ENCODE measurements at places on chromosomes 5 and 9.

DNA sequence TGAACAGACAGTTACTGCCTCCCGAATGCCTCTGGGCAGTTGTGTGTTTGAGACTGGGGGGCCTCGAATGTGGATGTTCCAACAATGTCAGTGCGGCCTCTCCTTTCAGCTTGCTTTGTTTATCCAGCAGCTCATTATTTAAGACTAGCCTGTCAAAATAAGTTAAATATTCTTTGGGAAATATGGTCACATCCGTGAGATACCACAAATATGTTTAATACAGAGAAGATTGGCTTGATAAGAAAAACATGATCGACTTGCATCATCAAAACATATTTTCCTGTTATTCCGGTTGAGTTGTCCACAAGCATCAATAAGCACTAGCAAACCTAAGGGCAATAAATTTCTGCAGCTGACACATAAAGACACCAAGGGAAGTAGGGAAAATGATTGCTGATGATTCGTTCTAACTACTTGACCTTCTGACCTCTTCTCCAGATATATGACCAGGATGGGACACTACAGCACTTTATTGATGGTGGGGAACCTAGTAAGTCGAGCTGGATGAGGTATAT lies 66.5 kb downstream of the PRDM6 start:
- no peak for DNase-seq

- DNase-seq: no peak
These were observed 173.1 kb upstream of the SLC12A2 start for GRCh38 chr5:127910307-127910956.

DNA sequence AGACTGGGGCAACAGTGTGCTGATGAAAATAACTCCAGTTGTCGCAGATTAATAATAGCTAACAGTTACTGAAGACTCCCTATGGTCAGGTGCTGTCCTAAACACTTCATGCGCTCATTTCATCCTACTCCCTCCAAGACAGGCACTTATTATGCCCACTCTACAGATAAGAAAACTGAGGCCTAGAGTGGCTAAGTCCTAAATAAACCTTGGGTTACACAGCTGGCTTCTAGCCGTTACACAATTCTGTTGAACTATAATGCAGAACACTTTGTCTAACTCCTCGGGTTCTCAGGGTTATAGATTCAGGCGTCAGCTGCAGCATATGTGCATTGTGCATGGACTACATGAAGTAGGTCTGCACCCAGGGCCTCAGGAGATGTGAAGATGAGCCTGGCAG lies 103.9 kb downstream of the DAPK1 start:
- DNase-seq: no peak

DNA sequence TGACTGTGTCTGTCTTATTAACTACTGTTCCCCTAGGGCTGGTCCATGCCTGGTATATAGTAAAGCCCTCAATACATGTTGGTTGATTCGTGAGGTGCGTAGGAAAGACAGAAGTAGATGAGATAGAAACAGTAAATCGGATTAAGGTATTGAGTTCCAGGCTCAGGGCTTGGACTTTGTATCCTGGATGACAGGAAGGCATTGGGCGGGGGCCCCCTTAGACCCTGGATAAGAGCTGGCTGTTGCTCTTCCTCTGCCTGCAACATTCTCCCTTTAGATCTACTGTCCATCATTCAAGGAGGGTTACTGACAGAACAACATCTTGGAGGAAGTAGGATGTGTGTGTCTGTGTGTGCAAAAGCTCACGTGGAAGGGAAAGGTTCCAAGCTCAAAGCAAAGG lies 31.2 kb upstream of the CTNNA1 start:
- no peak for DNase-seq

DNA sequence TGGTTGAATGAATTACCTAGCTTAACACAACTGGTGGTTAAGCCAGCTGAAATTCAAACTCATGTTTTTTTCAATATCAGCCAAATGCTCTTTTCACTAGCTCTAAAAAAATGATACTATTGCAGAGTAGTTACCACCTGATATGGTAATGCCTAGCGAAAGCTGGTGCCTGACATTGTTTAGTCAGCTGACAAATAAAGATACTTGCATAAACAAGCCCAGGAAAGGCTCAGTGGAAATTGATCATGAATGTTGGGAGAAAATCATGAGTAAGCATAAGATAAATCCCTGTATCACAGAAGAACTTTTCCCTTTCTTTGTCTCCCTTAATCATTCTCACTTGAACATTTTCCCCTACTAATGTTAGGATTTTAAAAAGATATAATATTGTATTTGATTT lies 54.6 kb downstream of the FGF10 start:
- no peak for DNase-seq

GRCh38 chr5:103244398-103244797 lies 14.2 kb upstream of the MACIR start:
- DNase-seq: no peak

DNA sequence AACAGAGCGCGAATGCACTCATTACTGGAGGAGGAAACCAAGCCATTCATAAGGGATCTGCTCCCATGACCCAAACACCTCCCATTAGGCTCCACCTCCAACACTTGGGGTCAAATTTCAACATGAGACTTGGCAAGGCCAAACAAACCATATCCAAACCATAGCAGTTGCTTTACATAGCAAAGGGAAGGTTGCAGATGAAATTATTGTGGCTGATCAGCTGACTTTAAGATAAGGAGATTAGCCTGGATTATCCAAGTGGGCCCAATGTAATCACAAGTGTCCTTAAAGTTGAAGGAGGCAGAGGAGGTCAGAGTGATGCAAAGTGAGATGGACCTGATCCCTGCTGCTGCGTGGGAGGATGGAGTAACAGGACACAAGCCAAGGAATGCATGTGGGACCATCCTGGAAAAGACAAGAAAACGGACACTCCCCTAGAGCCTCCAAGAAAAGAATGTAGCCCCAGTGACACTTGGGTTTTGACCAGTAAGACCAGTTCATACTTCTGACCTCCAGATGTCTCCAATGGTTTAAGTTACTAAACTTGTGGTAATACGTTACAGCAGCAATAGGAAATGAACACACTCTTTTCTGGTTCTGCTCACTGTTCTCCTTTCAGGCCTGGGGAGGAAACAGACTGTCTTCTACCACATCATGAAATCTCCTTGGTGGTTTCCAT lies 167.3 kb downstream of the GNAQ start:
- DNase-seq: no peak

- peak; percentile 66 for DNase-seq
These were observed 92.4 kb upstream of the CPLX2 start for GRCh38 chr5:175778951-175779503.

- DNase-seq: no peak
These were observed 5.1 kb downstream of the PPP1R26 start for GRCh38 chr9:135484460-135485277.

DNA sequence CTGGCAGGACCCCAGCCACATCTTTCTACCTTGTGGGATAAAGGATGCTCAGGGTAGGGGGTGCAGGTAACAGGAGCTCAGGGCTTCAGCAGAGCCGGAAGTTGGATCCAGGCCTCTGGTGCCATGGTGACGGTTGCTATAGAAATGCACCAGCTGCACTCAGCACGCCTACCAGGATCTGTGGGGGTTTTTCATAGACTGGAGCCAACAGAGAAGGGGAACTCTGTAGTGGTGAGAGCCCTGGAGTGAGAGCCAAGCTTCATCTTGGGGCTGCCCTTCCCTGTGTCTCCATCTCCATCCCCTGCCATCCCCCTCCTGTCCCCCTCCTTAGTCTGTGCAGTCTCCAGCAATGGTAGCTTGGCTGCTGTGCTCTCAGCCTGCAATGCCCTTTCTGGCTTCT lies 27.5 kb upstream of the BOD1 start:
- DNase-seq: no peak

GRCh38 chr5:136133222-136133921 lies 727 bp downstream of the SMAD5 start:
- DNase-seq: peak; percentile 42

DNA sequence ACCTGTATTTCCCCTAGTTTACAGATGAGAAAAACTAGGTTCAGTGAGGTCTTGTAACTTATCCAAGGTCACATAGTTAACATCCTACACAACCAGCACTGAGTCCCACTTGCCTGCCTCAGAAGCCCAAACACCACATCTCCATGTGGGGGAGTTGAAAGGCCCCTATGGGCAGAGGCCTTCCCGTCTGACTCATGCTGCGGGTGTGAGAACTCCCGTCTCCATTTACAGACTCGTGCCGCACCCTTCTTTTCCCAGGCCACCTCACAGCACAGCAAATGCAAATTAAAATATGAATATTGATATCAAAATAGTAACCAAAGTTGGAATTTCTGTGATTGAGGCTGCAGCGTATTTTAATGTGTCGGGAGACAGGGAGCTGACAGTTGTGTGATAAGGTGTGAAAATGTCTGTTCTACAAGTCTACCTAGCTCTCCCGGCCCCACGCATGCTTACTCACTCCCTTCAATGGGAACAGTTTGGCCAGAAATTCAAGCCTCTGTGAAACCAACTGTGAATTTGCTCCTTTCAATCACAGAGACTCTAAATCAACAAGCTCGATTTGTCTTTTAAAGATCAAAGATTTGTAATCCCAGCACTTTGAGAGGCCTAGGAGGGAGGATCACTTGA lies 90.1 kb downstream of the CRB2 start:
- DNase-seq: no peak

Measured in H4 (cell line).